D721Med (cell line): ENCODE measurements at places on chromosomes 3 and 15.

DNA sequence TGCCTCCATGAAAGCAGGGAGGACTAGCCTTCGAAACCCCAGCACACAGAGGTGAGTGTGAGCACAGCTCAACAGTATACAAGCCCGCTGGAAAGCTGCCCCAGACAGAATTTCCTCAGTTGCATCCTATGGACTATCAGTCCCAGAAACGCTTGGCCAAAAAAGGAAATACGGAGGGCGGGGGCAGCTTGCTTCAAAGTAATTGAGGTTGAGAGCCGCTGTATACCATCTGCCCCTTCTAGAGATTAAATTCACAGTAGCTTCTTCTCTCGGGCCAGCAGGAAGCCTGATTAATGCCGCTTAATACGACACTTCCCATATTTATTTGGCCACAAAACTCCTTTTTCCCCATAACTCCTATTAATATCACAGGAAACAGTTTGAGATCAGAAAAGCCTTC, 88.7 kb downstream of the LIPC start:
- peak; percentile 66 for DNase-seq

DNA sequence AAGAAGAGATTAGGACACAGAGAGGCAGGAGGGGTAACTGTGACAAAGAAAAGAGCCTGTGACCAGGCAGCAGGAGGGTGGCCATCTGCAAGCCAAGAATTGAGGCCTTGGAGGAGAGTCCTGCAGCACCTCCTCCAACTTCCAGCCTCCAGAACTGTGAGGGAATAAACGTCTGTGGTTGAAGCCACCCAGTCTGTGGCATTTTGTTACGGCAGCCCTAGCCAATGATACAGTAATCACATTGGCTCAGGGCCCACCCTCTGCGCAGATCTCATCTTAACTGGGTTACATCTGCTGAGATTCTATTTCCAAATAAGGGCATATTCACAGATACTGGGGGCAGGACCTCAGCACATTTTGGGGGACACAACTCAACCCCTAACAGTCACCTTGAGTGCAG, 11.3 kb downstream of the SELENOS start:
- DNase-seq: no peak

- DNase-seq: no peak
Measured at GRCh38 chr3:40718681-40719080, 193.9 kb downstream of the ZNF621 start.

GRCh38 chr15:62512904-62513303, 347.8 kb upstream of the C2CD4B start:
- no peak for DNase-seq

DNA sequence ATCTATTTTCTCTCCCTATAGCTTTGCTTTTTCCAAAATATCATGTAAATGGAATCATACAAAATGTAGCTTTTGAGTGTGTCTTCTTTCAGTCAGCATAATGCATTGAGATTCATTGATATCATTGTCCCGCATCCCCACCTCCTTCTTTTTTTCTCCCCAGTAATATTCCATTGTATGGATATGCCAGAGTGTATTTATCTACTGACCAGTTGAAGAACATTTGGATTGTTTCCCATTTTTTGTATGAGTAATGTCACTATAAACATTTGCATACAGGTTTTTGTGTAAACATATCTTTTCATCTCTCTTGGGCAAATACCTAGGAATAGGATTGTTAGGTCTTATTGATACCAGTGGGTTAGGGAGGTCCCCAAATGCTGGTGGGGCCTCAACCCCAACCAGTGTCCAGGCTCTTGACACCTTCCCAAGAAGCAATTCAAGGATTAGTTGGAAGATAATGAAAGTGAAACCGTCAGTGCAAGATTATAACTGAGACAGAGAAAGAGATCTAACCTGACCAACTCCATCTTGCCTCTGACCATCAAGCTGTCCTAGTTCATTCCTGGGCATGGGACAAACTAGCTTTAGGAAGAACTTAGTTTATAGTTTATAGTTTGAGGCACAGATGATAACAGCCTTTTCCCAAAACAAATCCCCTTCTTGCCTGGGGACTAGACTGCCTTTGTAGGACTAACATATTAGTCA, 7.4 kb upstream of the SLC33A1 start:
- DNase-seq: no peak

GRCh38 chr3:37400355-37400754, 226.0 kb upstream of the LRRFIP2 start:
- no peak for DNase-seq

GRCh38 chr3:13115991-13116390, 42.8 kb upstream of the IQSEC1 start:
- no peak for DNase-seq

- DNase-seq: no peak
Measured at GRCh38 chr3:113219605-113220300, 8.4 kb downstream of the BOC start.

DNA sequence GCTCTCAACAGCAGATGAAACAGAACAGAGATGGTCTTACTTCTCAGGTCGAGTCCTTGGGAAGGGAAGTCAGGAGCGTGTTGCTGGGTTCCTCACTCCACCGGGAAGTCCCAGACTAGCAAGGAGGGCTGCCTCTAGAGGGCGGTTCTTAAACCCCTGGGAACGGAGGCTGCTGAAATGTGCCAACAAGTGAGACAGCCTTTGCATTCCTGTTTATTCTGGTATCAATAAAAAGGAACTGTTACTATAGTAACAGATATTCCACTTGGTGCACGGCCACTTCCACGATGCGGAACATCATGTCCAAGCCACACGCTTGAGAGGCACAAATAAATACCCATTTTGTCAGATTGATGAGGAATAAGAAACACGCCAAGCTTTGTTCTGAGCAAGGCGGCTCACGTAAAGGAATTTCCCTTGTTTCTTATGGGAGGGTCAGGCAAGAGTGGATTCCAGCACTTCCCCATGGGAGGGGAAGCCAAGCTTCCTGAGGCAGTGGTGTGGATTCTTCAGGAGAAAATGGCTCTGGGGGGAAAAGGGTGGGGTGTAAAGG, at the start of gene FAM107A:
Gene FAM107A, minus strand, starts transcription at position 123 of the 553 bp plus-strand sequence. CDS start 7,531 bp downstream, outside the sequence.
- DNase-seq: no peak

DNA sequence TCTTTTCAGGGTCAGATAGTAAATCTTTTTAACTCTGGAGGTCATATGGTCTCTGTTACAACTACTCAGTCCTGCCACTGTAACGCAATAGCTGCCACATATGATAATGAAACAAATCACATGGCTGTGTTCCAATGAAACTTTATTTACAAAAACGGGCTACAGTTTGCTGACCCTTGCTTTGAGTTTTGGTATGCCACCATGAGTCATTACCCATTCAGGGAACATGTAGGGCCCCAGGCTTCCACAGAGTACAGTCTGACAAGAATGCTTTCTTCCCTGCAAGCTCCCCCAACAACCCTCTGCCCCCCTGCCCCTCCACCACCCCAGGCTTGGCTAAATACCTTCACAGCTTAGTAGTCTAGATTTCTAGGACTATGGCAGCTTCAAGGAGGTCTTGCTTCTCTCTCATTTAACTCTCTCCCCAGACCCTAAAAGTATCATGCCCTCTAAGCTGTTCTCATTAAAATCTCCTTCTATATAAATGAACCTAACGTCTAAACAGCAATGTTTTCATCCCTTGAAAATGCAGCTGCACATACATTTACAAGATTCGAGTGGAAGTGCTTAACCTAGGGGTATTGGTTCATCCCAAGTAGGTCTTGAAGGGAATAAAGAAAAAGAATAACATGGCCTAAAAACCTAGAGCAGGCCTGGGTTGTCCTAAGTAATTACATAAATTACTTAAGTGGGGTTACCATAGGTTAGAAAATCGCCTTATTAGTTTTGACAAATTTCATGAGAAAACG, 117.8 kb upstream of the PRICKLE2 start:
- no peak for DNase-seq

- no peak for DNase-seq
Measured at GRCh38 chr3:192042116-192042515, 581.2 kb downstream of the PYDC2 start.

GRCh38 chr3:129793942-129794310, 99.6 kb downstream of the TMCC1 start:
- no peak for DNase-seq

DNA sequence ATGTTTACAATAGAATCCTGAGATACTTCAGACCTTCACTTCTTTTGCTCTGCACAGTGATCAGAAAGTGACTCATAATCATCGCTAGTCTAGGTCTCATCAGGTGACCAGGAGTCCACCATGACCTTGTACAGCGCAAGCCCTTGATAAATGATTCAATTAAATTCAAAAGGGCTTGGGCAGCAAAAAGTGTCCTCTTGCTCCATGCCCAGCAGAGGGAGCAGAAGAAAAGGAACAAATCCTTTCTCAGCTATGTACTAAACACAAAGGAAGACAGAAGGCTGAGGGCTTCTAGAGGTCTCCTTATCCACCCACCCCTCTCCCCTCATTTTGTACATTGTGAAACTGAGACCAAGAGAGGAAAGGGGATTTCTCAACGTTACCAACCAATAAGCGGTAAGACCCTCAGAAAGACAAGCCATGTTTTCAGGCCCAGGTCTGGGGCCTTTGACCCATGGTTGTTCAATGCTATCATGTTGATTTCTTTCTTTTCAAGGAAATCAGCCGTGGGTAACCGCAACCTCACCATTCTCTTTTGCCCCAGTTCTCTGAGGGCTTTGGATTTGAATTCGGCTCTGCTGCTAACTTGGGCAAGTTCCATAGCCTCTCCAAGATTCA, 74.8 kb downstream of the AQP9 start:
- DNase-seq: no peak

- DNase-seq: no peak
Measured at GRCh38 chr3:62125380-62125779, 248.0 kb downstream of the FEZF2 start.
